NCI-H524 treated with DMSO at 0.1 percent for 48 hours (cell line): ENCODE measurements at places on chromosomes 4 and X.

GRCh38 chr4:38512840-38513239 is 151.2 kb upstream of the KLF3 start:
- no peak for DNase-seq

GRCh38 chrX:15384304-15384703 is at the start of gene VEGFD:
VEGFD (minus strand) TSS chrX:15384413; CDS start chrX:15383946, 467 bp downstream.
- peak; percentile 63 for DNase-seq

- no peak for DNase-seq
These were observed 76.2 kb upstream of the ESX1 start for GRCh38 chrX:104330966-104331365.

DNA sequence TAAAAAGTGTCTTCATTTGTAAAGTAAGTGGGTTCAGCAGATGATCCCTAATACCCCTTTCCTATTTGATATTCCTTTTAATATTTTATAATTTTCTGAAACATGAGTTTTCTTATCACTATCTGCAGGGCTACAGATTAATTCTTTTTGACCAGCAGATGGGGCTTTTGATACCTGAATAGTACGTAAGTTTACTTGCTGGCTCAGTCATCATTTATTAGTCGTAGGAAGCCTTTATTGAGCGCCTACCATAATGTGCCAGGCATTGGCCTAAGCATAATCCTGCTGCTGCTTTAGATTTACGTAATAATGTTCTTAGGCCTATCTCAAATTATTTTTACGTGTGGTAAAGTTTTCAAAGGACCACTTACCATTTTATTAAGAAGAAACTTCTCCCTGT is 33.1 kb downstream of the OSTC start:
- DNase-seq: no peak

DNA sequence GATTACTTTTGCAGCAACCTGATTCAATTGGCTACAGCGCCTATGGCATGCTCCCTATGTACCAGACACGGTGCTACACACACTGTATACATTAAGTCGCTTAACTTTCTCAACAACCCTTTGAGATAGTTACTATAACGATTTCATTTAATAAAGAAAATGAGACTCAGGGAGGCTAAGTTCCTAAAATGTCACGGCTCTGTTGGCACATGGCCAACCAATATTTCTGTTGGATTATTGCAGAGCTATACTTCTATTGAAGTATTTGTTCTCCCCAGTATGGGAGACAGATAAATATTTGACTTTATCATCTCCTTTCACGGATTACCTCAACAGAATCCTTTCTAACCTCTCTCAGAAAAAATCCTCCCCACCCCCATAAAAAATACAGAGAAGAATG is 25.3 kb downstream of the CLNK start:
- DNase-seq: no peak

GRCh38 chr4:168461821-168462220 is 18.5 kb downstream of the DDX60L start:
- DNase-seq: no peak

DNA sequence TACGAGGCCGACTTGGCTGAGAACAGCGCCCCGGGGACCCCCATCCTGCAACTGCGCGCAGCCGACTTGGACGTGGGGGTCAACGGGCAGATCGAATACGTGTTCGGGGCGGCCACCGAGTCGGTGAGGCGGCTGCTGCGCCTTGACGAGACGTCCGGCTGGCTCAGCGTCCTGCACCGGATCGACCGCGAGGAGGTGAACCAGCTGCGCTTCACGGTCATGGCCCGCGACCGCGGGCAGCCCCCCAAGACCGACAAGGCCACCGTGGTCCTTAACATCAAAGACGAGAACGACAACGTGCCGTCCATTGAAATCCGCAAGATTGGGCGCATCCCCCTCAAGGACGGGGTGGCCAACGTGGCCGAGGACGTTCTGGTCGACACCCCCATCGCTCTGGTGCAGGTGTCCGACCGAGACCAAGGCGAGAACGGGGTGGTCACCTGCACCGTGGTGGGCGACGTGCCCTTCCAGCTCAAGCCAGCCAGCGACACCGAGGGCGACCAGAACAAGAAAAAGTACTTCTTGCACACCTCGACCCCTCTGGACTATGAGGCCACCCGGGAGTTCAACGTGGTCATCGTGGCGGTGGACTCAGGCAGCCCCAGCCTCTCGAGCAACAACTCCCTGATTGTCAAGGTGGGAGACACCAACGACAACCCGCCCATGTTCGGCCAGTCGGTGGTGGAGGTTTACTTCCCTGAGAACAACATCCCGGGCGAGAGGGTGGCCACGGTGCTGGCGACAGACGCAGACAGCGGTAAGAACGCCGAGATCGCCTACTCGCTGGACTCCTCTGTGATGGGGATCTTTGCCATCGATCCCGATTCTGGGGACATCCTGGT is 2.4 kb downstream of the PCDH7 start:
- DNase-seq: no peak
